ENCODE measurements at places on chromosomes 3 and 15. TPM values are rescaled to one million over a fixed set of nuclear protein-coding genes. Genes with fewer than 3 reads are reported as not detected.

The CCNB2 gene
- total RNA-seq = 61.9 TPM

The STRIT1 gene
- total RNA-seq = not detected

The SENP8 gene
- 3.5 TPM for total RNA-seq

The CHRFAM7A gene
- 1.1 TPM for total RNA-seq

The SPG11 gene
- total RNA-seq = 26.5 TPM

The TMCO5A gene
- not detected for total RNA-seq

The NUSAP1 gene
- 56.6 TPM for total RNA-seq

The SLC9C1 gene
- not detected for total RNA-seq

The EPB42 gene
- not detected for total RNA-seq

The ANKRD34C gene
- total RNA-seq = not detected

The GOLGA8G gene
- not detected for total RNA-seq

The ZDHHC19 gene
- not detected for total RNA-seq

The MITF gene
- 5.3 TPM for total RNA-seq

The CLDN18 gene
- not detected for total RNA-seq

The SEMA5B gene
- total RNA-seq = 0.37 TPM

The UBA7 gene
- total RNA-seq = 3.2 TPM

The DNAH12 gene
- not detected for total RNA-seq

The ARPP19 gene
- total RNA-seq = 90.0 TPM

The EFCC1 gene
- total RNA-seq = not detected

The CADPS gene
- not detected for total RNA-seq

The CTXN2 gene
- total RNA-seq = not detected

The PRR20G gene
- total RNA-seq = not detected

The LRRIQ4 gene
- total RNA-seq = not detected

The PIK3R4 gene
- 39.9 TPM for total RNA-seq

The ARPIN gene
- 14.1 TPM for total RNA-seq

The HIGD2B gene
- not detected for total RNA-seq

The SKOR1 gene
- 0.19 TPM for total RNA-seq

The THBS1 gene
- total RNA-seq = 613 TPM

The CRYGS gene
- 0.23 TPM for total RNA-seq

The KLHL40 gene
- not detected for total RNA-seq

The EPHA3 gene
- total RNA-seq = not detected

The GOLGA6D gene
- total RNA-seq = not detected

The CYP8B1 gene
- total RNA-seq = not detected

The PFN2 gene
- total RNA-seq = 109 TPM

The IL20RB gene
- 56.7 TPM for total RNA-seq

The PROK2 gene
- total RNA-seq = not detected

The CYP1A1 gene
- 10.3 TPM for total RNA-seq

The MEF2A gene
- total RNA-seq = 16.0 TPM

The ANKRD63 gene
- total RNA-seq = not detected

The GABRB3 gene
- total RNA-seq = 0.51 TPM

The EXD1 gene
- total RNA-seq = not detected

The ARHGEF26 gene
- total RNA-seq = 2.6 TPM

The KBTBD13 gene
- not detected for total RNA-seq

All from airway epithelial cell (primary cell).